ENCODE measurements at places on chromosomes 1 and 21. TPM values are rescaled to one million over a fixed set of nuclear protein-coding genes. Genes with fewer than 3 reads are reported as not detected.

- DNase-seq = no peak
- peak overlapping the region; percentile 26 for H3K4me3 ChIP-seq
- peaks cover 16% of the 10 kb centered on the region for H3K4me1 ChIP-seq
- H3K27me3 ChIP-seq = no peaks in the 10 kb centered on the region
- no peak overlapping the region for H3K27ac ChIP-seq
- H3K36me3 ChIP-seq = no peaks in the 10 kb centered on the region
Measured at GRCh38 chr1:87392248-87393192, 63.8 kb downstream of the LMO4 start.

DNA sequence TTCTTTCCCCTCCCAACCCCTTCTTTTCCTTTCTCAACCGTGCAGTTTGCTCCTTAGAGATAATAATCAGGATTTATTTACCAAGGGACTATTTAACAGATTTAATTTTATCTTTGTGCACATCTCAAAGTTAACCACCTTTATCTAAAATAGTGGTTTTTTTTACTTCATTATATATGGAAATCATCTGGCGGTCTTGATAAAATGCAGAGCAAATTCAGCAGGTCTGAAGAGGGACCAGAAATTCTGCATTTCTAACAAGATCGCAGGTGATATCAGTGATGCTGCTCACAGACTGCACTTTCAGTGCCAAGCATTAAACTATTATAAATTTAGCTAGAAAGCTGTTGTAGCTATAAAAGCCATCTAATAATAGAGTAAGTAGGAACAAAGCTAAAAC is 83.4 kb upstream of the NEGR1 start:
- H3K27ac ChIP-seq = no peak overlapping the region
- no peak overlapping the region for H3K4me3 ChIP-seq
- no peaks in the 10 kb centered on the region for H3K27me3 ChIP-seq
- DNase-seq = no peak
- no peaks in the 10 kb centered on the region for H3K4me1 ChIP-seq
- no peaks in the 10 kb centered on the region for H3K36me3 ChIP-seq

DISP1 gene
- 4.2 TPM for total RNA-seq

DNA sequence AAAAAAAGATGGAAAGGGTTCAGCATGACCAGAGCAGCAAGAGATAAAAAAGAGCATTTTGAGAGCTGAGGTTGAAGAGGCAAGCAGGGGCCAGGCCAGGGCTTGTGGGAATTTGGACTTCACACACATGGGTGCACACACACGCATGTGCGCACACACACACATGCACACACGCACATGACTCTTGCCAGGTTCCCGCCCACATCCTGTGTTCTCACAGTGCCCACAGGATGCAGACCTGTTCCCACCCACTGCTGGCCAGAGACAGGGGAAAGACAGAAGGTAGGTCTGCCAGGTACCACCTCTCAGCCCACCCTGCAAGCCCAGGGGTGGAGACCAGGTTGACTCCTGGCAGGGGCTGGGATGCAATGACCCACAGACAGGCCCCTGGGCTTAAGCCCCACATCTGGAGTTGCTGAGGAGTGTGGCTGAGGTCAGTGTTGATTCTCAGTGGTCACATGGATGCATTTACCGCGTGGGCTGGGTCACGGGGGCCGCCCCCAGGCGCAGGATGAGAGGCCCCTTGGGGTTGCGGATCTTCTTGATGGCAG is 4.4 kb downstream of the COL16A1 start:
- H3K4me1 ChIP-seq = peaks cover 19% of the 10 kb centered on the region
- no peak for DNase-seq
- H3K27ac ChIP-seq = no peak overlapping the region

NOTCH2NLA gene
- total RNA-seq = 26.3 TPM

DNA sequence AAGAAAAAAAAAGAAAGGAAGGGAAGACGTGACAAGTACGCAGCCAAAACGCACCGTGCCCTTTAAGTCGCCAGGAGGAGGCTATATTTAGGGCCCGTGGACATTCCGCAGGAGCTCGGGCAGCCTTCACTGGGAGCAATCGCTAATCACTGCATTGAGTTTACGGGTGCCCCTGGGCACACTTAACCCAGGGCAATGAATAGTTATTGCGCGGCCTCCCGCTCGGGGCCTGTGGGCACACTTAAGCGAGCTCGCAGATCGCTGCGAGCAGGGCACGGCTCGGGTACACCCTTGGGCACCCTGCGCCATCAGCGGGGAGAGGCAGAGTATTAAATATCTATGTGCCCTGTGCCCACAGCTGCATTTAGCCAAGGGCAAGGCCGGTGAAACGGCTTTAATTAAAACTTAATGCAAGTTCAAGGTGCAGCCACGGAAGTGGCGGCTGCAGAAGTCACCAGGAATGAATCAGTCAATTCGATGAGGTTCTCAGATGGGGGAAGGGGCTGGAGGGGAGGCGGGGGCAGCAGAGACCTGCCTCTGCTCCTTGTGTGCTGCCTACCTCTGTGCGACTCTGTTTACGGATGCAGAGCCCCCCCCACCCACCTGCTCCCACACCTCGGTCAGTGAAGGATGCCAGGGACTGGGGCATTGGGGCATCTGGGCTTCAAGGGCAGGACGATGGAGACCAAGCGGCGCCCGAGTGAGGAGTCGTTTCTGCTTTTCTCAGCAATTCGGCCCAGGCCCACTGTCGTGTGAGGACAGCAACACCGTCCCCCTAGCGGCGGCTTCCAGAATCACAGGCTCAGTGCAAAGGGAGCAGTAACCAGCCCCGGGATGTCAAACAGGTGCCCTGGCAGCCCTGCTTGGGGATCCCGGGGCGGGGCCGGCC is 51.8 kb upstream of the TARDBP start:
- H3K27me3 ChIP-seq = no peaks in the 10 kb centered on the region
- DNase-seq = peak; percentile 71
- H3K27ac ChIP-seq = no peak overlapping the region
- H3K4me1 ChIP-seq = peaks cover 2% of the 10 kb centered on the region
- H3K36me3 ChIP-seq = no peaks in the 10 kb centered on the region

DNA sequence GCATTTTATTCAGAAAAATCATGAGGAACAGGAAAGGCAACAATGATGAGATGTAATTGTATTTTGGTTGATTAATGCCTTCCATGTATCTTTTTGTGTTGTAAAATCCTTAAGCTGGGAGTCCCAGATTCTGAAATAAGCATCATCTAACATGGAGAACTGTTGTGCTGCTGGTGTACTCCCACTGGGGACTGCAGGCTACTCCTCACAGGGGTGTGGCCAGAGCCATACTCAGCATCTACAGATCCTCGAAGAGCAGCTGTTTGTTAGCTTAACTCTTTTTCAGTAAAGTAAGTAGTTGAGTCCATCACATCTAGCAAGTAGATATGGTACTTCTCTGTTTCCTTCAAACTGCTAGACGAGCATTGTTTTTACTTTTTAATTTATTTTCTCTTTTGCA is 358.0 kb downstream of the BRINP3 start:
- H3K27ac ChIP-seq = no peak overlapping the region
- H3K36me3 ChIP-seq = no peaks in the 10 kb centered on the region
- H3K27me3 ChIP-seq = no peaks in the 10 kb centered on the region

AMPD2 gene
- total RNA-seq = 69.9 TPM

GCSAML gene
- not detected for total RNA-seq

Data from HCT116 (cell line).